Activated CD8-positive, alpha-beta memory T cell treated with anti-CD3 and anti-CD28 coated beads for 1 hour (primary cell): ENCODE measurements at places on chromosomes 16 and 17.

DNA sequence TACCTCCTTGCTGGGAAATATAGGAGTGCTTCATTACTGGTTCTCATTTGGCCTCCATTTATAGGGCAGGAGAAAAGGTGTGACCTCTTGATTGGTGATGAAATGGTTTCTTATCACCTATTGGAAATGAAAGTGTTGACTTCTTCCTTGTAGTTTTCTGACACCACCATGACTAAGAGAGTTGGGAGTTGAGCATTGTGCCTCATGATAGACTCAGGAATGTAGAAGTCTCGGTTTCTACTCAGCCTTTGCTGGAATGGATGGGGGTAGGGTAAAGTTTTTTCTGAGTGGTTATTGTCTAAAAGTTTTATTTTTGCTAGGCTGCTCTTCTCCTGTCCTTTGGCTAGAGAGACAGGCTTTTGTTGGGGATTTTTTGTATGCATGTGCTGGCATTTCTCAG is 117.4 kb downstream of the PHKB start:
- no peak for DNase-seq

DNA sequence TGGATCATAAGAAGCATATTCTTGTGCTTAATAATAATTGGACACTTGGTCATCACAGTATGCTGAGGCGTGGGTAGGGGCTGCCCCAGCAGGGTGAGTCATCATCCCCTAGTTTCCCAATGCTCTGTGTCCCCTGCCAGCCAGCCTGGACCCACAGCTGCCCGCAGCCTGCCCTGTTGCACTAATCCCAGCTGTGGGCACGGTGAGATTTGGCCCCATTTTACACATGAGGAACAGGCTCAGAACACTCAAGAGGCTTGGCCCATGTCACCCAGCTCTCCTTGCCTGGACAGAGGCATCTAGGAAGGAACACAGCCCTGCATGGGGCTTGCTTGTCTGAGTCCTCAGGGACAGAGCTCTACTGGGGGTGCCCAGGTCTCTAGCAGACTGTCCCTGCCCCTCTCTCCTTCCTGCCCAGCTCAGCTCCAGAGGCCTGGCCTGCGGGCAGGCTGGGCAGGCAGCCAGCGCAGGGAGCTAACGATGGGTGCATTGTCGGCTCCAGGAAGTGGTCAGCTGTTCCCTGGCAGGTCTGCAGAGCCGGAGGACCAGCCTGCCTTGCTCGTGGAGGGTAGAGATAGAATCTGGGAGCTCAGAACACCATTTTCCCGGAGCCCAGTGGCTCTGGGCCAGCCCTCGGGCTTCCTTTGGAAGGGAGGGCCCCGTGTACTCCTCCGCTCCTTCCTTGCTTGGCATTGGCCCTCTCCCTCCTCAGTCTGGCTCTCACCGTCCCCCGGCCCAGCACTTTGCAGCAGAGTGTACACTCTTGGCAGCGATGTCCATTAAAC is 189.4 kb downstream of the RAB11FIP4 start:
- no peak for DNase-seq

GRCh38 chr16:63361032-63361624 is 1324.9 kb upstream of the CDH8 start:
- no peak for DNase-seq

GRCh38 chr17:32483451-32484019 is 3.3 kb upstream of the CDK5R1 start:
- DNase-seq = no peak

- no peak for DNase-seq
Observed at GRCh38 chr16:56614549-56614991, 6.2 kb downstream of the MT2A start.

- no peak for DNase-seq
Observed at GRCh38 chr17:39981766-39982375, 1.3 kb downstream of the PSMD3 start.

DNA sequence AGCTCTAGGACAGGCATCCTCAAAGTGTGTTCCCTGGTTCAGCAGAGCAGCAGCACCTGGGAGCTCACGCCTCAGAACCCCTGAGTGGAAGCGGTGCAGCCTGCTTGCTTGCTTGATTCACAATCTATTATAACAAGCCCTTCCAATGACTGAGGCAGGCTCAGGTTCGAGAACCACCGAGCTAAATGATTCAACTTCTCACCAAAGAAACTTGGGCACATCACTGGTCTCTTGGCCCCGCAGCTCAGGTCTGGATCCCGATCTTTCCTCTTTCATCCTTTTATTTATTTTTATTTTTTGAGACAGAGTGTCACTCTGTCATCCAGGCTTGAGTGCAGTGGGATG is 24.5 kb downstream of the CLUH start:
- no peak for DNase-seq

- DNase-seq = no peak
Observed at GRCh38 chr17:68060336-68060735, 24.8 kb downstream of the KPNA2 start.

- DNase-seq = no peak
Observed at GRCh38 chr16:79721270-79721669, 120.7 kb upstream of the MAF start.

- DNase-seq = no peak
Observed at GRCh38 chr17:57972151-57972550, 15.9 kb downstream of the VEZF1 start.

- DNase-seq = no peak
Observed at GRCh38 chr17:82678265-82678891, 20.1 kb downstream of the RAB40B start.

DNA sequence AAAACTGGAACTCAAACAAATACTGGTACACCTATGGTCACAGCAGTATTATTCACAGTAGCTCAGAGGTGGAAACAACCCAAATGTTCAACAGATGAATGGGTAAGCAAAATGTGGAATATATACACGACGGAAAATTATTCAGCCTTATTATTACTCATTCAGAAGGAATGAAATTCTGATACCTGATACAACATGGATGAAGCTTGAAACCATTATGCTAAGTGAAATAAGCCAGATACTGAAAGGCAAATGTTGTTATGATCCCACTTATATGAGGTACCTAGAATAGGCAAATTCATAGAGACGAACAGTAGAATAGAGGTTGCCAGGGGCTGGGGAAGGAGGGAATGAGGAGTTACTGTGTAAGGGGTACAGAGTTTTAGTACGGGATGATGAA is 27.1 kb upstream of the MYLK3 start:
- no peak for DNase-seq

- DNase-seq = no peak
Observed at GRCh38 chr16:649631-650030, 466 bp downstream of the WDR90 start.

DNA sequence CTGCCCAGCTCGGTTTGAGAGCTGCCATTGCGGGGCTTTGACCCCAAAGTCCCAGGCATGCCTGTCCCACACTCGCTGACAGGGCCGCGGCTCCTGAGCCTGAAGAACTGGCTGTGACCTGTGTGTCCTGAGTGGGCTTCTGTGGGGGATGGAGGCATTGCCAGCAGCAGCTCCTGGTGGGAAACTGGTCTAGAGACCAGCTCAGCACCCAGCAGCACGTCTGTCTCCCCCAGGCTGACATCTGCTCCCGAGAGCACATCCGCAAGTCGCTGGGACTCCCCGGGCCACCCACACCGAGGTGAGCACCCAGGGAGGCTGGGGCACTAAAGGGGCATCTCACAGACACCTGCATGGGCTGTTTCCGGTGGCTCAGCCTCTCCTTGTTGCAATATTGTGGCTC is 13.4 kb downstream of the ENDOV start:
- no peak for DNase-seq

GRCh38 chr17:68368387-68368786 is 77.1 kb downstream of the ARSG start:
- DNase-seq = no peak

DNA sequence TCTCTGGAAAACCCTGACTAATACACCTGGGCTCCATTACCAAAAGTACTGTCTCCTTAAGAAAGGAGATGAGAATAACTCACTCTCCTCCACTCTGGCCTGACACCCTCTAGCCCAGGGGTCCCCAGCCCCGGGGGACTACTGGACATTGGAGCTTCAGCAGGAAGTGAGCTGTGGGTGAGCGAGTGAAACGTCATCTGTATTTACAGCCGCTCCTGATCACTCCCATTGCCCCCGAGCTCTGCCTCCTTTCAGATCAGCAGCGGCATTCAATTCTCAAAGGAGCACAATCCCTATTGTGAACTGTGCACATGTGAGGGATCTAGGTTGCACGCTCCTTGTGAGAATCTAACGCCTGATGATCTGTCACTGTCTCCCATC is 126.3 kb upstream of the TNRC6C start:
- DNase-seq = no peak

DNA sequence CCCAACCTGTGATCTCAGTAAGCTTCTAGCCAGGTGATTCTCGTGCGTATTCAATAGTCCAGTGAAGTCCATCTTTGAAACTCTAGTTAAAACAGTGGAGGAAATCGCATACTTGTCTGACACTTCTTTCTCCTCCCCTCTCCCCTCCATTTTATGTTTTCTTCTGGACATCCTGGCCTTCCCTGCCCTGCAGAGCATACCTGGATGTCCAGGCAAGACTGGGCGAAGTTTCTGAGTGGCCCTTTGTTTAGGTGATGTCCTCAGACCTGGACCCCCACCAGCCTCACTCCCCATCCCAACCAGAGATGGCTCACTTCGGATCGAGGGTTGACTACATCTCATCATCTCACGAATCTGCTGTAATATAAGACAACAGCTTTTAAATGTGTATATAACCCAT is 65.7 kb downstream of the CCDC182 start:
- no peak for DNase-seq

- no peak for DNase-seq
Observed at GRCh38 chr17:49545007-49545660, 30.5 kb upstream of the NXPH3 start.

- no peak for DNase-seq
Observed at GRCh38 chr16:26569793-26570192, 496.9 kb upstream of the C16orf82 start.

GRCh38 chr16:74766729-74767128 is 7.9 kb downstream of the FA2H start:
- no peak for DNase-seq

DNA sequence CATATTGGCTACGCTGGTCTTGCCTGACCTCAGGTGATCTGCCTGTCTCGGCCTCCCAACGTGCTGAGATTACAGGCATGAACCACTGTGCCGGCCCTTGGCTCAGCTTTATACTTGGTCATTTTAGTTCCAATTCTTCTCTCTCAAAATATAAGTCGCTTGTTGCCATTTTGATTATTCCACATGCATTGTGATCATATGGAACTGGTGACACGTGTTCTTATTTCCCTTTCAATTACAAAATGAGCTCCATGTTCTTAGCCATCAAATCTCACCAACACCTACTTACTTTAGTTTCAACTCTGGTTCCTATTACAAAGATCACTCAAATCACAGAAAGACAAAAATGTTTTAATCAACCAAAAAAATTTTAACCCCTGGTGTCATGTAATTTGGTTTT is 1711.7 kb downstream of the TP53TG3F start:
- DNase-seq = no peak

GRCh38 chr17:44385287-44386181 is 3.9 kb downstream of the ITGA2B start:
- peak; percentile 72 for DNase-seq

DNA sequence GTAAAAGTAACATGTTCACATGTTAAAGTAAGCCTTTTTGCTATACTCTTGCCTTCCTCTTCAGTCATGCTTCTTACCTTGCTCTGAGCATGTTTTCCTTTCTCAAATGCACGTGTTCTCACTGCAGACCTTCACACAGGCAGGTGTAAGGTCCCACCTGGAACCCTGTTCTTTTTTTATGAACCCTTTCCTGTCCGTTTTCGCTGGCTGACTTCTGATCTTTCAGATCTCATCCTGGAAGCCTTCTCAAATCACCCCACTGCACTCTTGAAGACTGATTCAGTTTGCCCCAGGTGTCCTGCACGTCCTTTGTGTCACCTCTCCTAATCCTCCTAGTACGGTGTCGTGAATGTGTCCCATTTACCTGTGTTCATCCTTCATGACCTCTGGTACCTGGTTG is 313.6 kb downstream of the SNX29 start:
- no peak for DNase-seq

DNA sequence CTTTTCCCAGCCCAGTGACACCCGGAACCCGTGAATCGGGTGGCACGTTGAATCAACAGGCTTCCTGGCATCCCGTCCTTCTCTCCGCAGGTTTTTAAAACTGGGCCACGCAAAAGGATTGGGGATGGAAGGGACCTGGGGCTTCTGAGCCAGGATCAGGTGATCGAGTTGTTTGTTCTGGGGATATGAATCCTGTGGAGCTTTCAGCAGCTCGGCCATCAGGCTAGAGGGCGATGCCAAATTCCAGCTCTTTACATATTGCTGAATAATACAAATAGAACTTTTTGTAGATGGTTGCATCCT is 473 bp downstream of the SUPT6H start:
- DNase-seq = no peak

DNA sequence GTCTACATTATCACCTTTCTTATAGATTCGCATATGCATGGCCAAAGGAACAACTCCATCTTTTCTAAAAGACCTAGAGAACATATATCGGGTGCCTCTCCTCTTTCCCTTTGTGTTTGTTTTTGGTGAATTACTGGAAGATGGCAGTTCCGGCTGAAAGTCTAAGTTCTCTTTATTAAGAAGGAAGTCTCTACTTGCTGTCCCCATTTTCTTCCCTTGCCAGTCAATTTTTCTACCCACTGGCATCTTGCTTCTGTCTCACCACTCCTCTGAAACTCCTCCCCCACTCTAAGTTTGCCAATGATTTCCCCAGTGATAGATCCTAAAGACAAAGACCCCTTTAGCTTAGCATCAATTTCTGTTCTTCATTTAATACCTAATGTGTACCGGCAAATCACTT is 93.9 kb upstream of the CORO6 start:
- DNase-seq = no peak

- no peak for DNase-seq
Observed at GRCh38 chr17:53134548-53134947, 688.2 kb upstream of the KIF2B start.

DNA sequence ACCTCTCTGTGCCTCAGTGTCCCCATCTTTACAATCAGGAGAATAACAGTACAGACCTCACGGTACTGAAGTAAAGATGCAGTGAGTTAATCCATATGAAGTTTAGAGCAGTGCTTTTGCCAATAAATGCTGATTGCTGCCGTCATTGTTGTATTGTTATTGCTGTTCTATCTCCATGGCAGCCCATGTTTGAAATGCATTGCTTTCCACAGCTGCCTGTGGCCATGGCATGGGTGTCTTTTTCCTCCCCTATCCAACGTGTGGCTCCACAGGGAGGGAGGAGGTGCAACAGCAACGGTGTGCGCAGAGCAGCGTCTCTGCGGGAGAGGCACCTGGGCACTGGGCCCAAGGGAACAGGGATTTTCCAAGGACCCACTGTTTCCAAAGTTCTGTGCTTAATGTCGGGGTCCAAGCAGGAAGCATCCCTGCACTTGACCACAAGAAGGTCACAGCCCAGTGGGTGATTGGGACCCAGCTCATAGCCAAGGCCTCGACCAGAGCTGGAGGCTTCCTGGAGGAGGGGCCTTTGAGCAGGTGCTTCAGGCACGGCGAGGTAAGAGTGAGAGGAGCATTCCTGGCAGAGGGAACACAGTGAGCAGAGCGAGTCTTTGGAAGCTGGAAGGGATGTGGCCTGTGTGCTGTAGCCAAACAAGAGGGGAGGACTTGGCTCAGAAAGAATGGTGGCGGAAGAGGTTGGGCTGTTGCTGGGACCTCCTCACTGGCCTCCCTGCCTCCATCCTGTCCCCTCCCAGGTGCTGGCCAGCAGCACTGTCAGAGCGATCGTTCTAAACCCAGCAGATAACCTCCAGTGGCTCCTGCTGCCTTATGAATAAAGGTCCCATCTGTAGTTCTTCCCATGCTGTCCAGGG is 3.9 kb downstream of the RAI1 start:
- DNase-seq = no peak
